ENCODE measurements at places on chromosomes 12 and 14.

DNA sequence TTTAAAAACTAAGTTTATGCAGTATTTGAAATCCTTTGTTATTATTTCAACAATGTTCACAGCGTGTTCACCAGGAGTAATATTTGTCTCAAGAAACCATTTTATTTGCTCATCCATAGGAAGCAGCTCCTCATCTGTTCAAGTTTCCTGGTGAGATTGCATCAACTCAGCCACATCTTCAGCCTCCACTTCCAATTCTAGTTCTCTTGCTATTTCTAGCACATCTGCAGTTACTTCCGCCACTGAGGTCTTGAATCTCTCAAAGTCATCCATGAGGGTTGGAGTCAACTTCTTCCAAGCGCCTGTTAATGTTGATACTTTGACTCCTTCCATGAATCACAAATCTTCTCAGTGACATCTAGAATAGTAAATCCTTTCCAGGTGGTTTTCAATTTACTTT, 18.0 kb downstream of the CLEC9A start:
- DNase-seq, result no peak

DNA sequence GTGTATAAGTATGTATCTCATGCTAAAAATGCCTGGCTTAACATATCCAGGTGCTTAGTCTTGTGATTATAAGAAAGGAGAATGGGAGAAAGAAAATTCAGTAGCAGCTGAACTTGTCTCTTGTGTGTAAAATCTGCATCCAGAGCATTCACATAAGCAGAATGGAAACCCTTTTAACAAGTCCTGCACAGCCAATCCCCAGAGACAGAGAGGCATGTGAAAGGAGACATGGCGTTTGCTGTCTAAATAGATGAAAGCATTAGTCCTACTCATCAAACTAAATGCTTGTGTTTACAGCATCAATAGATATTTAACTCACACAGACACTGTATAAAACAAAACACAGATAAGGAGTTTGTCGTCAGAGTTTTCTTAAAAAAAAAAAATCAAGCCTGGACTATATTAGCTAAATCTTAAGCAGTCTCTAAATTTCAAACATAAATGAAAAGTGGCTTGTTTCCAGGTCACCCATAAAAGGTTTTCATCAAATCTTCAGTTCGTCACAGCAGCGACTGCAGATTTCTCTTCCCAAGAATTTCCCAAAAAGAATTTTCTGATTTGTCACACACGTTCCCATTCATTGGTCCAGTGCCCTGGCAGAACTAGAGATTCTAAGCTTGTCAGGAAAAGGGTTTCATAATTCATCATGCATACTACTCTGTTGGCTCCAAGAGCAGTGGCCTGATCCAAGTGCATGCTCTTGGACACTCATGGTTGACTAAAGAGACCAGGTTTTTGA, 249.2 kb downstream of the BTG1 start:
- no peak for DNase-seq

GRCh38 chr12:90974286-90974685, 19.3 kb upstream of the CCER1 start:
- DNase-seq, result no peak

DNA sequence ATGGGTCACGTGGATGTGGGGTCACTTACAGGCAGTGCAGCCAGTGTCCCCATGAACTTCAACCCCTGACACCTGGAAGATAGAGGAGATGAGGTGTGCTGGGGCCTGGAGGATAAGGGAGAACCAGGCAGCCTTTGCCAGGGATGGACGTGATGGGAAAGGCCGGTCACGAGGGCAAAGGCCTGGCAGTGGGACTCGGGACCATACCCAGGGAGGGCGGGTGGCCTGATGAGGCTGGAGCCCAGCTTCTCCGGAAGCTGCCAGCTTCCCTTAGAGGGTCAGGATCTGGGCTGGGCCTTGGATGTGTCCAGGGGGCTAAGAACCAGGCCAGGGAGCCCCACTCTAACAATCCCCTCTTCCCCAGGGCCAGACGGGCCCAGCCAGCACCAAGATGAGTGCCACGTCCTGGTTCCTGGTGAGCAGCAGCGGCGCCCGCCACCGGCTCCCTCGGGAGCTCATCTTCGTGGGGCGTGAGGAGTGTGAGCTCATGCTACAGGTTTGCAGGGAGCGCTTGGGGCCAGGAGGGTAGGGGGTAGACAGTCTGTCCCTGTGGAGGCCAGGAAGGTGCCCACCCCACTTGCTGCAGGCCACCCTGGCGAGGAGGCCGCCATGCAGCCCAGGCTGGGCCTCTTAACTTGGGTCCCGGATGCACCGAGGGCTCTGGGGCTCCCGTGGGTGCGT, 3.1 kb downstream of the CEP170B start:
- DNase-seq, result no peak

DNA sequence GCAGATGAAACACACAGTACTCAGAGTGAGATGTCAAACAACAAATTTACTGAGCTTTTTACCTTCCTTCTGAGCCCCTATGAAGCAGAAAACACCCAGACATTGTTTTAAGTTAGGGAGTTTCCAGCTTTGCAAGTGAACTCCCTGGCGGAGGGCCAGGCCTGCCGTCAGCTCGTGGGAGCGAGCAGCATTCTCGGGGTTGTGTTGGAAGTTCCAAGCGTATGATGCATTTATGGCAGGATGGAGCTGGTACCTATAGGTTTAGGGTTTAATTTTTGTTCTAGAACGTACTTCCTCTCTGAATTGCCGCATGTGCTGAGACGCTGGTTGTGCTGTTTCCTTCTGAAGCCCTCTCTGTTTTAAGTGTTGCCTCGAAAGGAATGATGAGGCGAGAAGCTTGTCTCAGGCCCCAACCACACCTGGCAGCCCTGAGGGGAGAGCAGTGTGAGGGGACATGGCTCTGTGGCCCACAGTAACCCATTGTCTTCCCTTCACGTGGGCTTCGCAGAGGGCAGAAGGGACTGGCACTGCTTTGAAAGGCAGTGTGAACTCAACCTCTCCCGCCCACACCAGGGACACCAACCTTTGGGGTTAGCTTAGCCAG, 76.6 kb downstream of the SSPN start:
- no peak for DNase-seq

- DNase-seq, result no peak
Observed at GRCh38 chr12:91978143-91978542, 167.5 kb downstream of the BTG1 start.

DNA sequence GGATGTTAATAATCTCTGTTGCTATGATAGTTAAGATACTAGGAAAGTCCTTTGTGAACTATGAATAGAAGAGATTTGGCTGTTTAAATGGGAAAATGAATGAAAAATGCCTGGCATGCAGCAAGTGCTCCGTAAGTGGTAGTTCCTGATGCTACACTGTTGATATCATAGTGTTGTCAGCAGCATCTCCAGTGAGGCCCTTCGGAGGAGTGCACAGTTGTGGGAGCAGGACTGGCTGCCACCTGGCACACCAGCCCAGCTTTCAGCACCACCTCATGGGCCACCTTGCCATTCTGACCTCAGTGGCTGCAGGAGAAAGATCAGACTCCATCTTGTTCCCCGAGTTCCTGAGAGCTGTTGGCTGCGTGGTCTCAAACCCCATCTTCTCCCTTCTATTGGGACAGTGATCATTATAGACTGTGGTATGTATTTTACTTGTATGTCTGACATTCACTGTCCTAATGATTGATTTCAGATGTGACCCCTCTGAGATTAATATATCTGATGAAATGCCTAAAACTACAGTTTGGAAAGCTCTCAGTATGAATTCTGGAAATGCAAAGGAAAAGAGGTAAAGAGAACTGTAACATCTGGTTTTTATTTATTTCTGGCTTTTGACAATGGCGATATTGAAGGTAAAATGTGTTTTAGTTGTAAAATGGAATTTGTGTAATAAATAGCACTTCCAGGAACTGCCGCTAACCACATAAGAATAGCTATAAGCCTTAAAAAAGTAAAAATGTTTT, 80.9 kb downstream of the SLC4A8 start:
- no peak for DNase-seq

GRCh38 chr12:47247418-47247817, 167.7 kb upstream of the AMIGO2 start:
- no peak for DNase-seq

- DNase-seq, result no peak
Observed at GRCh38 chr12:71162832-71163763, 5.3 kb upstream of the TSPAN8 start.

GRCh38 chr12:5197131-5197530, 153.5 kb downstream of the KCNA5 start:
- DNase-seq, result no peak

- no peak for DNase-seq
Observed at GRCh38 chr14:76772300-76773187, 11.3 kb downstream of the VASH1 start.

DNA sequence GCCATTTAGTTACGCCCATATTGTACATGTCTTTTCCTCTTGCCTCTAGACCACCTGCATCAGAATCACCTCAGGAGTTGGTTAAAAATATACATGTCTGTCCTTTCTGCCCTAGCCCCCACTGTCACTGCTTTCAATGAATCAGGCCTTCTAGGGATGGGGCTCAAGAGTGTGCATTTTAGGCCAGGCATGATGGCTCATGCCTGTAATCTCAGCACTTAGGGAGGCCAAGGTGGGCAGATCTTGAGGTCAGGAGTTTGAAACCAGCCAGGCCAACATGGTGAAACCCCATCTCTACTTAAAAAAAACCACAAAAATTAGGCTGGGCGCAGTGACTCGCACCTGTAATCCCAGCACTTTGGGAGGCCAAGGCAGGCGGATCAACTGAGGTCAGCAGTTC, 13.6 kb upstream of the TMED10 start:
- no peak for DNase-seq

DNA sequence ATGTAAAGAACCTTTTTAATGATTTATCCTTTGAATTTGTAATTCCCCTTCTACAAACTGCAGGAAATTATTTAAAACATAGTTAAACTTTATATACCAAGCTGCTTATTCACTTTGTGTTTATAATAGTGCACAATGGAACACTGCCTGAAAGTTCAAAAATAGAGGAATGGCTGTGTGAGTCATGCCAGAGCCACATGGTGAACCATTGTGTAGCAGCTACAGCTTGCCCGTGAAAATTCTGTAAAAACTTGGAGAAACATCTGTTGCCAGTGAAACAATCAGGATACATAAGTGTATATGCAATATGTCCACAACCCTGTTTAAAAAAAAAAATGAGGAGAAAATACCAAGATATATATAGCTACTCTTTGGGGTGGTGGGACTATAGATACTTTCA, 59.5 kb downstream of the VEZT start:
- DNase-seq, result peak; percentile 11

GRCh38 chr12:47353508-47353907, 273.7 kb upstream of the AMIGO2 start:
- DNase-seq, result no peak

DNA sequence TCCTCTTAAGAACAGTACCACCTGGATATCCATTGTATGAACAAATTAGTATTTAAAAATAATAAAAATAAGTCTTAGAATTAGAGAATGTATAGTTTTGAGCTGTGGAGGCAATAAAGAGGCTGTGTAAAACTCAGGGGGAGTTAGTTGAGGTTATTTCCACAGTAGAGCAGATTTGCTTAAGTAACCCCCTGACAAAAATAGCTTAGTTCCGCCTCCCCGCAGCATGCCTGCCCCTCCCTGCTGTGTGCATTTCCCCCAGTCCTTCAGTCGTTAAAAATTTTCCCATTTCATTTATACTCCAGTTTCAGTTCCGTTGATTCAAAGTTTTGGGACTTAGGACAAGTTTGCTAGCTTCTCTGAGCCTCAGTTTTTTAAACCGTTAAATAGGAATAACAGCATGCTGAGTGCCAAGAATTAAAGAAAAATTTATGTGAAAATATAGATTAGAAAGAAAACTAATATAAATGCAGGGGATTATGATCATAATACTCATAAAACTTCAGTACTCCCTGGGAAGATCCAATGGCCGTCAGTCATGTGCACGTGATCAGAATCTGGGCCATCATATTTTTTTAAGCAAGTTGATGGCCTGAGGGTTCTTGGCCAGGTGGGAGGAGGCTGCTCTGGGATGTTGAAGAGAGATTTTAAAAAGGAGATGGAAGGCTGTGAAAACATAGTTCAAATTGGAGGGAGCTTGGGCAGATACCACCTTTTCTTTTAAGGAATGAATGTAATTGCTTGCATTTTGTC, 14.5 kb upstream of the SLC38A2 start:
- no peak for DNase-seq

DNA sequence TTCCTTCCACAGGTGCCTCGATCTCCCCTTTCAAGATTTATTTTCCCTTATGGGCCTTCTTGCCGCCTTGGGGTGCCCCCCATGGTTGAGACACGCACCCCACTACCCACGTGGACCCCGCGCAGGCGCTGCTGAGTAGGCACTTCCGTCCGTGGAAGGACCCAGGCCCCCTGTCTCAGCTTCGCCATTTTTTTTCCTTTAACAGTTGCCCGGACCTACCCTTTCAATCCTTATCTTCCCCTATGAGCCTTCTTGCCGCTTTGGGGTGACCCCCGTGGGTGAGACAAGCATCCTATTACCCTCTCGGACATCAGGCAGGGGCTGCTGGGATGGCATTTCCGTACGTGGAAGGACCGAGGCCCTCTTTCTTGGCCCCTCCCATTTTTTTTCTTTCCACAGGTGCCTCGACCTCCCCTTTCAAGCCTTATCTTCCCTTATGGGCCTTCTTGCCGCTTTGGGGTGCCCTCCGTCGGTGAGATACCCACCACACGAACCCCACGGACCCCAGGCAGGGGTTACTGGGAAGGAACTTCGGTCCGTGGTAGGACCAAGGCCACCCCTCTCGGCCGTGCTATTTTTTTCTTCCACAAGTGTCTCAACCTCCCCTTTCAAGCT, 268.2 kb downstream of the ALG10 start:
- DNase-seq, result no peak

GRCh38 chr14:105069522-105069870, 4.3 kb upstream of the GPR132 start:
- no peak for DNase-seq

- no peak for DNase-seq
Observed at GRCh38 chr12:6469092-6469491, 1.4 kb downstream of the VAMP1 start.

DNA sequence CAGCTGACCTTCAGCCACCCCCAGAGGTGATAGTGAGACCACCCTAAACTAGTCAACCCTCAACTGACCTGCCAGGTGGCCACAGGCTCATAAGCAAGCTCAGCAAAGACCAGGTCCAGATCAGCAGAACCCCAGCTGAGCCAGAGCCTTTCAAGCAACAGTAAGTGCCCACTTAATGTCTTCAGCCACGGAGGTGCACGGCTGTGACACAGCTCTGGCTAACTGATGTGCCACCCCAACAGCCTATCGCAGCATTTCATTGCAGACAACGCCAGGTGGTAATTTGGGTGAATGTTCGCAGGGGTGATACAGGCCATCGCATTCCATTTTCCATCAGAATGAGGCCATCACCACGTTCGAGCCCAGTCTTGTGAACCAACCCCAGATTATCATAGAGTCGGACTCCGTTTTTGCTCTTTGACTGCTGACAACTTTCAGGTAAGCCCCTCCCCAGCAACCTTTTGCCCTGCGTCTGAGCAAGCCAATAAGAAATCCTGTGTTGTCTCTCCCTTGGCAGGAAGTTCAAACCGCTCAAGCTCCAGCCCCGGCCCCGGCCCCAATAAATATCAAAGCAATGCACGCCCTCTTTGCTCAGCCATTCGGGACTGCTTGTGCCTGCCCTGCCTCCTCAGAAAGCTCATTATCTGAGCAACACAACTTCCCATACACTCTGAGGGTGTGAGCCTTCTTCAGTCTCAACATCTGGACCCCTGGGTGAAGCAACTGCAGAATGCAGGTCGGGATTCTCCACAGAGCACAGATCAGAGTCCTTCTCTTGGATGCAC, 44.4 kb downstream of the JAG2 start:
- DNase-seq, result no peak
